ENCODE measurements at places on chromosomes 1 and 21.

GRCh38 chr1:19712928-19713327, 48.3 kb downstream of the HTR6 start:
- no peak for DNase-seq

GRCh38 chr1:192867180-192867579, 58.3 kb downstream of the RGS2 start:
- no peak for DNase-seq

DNA sequence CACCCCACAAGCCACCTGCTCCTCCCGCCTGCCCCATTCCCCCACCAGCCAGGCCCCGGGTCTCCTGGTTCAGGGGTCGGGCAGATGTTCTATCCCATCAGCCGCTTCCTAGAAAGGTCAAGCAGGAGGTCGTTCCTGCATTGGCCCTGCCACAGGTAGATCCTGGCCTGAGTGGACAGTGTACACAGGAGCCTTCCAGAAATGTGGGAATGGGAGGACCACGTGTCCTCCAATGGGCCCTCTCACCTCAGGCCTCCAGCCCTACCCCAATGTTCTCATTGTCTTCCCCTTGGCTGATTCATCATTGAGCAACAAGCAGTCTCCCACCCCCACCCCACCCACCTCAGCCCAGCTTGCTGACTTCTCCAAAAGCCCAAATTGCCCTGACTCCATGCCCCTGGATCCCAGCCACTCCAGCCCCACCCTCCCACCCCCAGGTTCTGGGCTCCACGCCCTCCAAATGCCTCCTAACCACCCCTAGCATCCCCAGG, 2.1 kb downstream of the S100A16 start:
- no peak for DNase-seq

GRCh38 chr1:151613282-151613780, 1.5 kb downstream of the SNX27 start:
- no peak for DNase-seq

DNA sequence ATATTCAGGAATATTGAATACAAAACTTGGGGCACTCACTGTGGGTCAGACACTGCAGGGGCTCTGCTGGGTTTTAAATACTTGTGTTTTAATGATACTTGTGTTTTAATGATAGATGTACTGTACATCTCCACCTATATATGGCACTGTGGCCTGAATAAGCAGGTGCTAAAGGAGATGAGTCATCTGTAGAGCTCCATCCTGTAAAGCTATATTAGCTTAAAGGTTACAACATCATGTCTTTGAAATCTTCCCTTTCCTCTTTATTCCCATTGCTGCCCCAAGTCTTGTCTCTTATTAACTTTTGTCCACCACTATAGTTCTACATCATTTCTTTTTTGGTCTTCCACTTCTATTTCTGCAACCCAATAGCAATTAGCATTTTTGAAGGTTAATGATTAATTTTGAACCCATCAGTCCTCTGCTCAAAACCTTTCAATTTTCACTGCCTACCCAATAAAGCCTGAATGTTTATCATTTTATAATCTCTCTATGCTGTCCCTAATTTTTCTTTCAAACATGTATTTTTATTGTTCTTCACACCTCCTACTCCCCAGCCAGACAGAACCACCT, 113.3 kb upstream of the PTGFR start:
- DNase-seq, result no peak

- DNase-seq, result no peak
Observed at GRCh38 chr1:41053316-41053715, 31.8 kb upstream of the SLFNL1 start.
